ENCODE measurements at places on chromosomes 11 and 22.

DNA sequence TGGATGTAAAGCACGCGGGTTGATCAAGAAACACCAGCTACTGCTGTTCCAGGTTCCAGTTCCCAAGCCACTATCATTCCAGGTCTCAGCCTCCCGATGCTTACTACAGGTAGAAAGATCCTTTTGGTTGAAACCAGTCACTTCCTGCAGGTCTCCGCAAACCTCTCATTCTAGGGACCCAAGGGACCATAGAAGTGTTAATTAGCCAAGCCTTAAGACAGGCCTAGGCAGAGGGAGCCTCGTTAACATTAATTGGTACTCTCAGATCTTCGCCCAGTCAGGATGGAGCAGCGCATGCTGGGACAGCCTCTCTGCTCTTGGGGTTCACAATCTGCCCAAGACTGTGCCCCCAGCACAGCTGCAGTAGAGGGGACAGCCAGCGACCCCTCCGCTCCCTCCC lies 11.2 kb upstream of the OAF start:
- DNase-seq = no peak

DNA sequence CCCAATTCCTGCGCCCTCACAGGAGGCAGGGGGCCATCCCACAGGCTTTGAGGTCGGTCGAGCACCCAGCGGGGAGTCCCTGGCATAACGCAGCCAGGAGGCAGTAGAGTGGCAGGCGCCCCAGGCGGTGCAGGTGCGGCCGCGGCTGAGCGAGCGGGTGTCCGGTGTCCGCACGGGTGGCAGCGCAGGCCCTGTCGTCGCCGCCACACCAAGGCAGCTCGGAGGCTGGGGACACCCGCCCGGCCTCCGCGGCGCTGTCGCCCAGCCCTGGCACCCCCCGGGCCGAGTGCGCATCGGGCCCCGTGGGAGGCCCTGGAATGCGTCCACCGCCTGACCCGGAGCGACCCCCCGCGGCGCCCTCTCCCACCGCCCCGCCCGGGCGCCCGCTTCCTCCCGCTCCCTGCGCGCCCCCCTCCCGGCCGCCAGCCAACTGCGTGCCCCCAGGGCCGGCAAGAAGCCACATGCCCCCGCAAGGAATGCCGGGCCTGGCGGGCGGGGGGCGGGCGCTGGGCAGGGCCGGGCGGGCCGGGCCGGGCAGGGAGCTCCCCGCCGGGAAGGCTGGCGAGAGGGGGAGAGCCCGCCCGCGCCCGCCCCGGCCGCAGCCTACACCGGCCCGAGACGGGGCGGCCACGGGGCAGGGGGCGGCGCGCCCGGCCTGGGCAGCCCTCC lies 33.9 kb downstream of the PRDM11 start:
- no peak for DNase-seq

DNA sequence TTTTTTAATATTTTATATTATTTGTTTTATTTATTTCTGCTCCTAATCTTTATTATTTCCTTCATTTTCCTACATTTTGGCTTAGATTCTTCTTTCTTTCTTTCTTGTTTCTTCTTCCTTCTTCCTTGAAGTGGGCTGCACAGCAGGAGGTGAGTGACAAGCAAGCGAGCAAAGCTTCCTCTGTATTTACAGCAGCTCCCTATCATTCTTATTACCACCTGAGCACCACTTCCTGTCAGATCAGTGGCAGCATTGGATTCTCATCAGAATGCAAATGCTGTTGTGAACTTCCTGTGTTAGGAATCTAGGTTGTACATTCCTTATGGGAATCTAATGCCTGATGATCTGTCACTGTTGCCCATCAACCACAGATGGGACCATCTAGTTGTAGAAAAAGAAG lies 784.9 kb upstream of the LUZP2 start:
- no peak for DNase-seq

- no peak for DNase-seq
Measured at GRCh38 chr11:70167723-70168404, 35.2 kb upstream of the FADD start.

GRCh38 chr11:100637706-100638105 lies 49.4 kb upstream of the ARHGAP42 start:
- no peak for DNase-seq

- no peak for DNase-seq
Measured at GRCh38 chr11:130831506-130831905, 84.8 kb downstream of the SNX19 start.

- no peak for DNase-seq
Measured at GRCh38 chr11:105033781-105034180, 1.2 kb downstream of the CASP1 start.

DNA sequence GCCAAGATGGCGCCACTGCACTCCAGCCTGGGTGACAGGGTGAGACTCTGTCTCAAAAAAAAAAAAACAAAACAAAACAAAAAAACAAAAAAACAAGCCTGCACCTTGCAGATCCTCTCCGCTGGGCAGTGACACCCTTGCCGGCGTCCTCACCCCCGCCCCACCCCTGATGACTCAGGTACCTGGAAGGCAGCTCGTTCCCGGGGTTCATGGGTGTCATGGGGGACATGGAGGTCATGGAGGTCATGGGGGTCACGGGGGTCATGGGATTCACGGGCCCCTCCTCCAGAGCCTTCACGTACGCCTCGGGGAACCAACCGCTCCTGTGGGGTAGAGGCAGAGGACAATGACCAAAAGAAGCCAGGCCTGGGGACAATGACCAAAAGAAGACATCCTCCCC lies 3.0 kb upstream of the SLC16A8 start:
- no peak for DNase-seq

Measured in stimulated activated CD4-positive, alpha-beta T cell treated with anti-CD3 and anti-CD28 coated beads, Interleukin-1b, Interleukin-23, amount 100 ng/mL, for 48 hours (primary cell).